ENCODE measurements at places on chromosomes 1 and 21.

DNA sequence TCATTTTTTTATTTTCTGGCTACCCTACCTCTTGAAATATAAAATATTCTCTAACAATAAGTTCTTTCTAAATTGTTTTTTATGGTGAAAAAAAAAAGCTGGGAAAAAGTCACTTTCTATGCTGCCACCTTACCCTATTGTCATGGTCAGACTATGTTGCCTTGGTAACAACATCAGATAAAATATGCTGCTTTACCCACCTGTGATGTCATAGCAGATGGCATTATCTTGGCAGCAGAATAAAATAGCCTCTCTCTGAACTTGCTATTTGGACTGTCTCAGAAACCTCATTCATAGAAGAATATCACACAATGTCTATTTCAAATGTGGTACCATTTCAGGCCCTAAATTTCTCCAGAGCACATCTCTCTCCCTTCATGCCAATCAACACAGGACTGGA, 69.6 kb upstream of the SGIP1 start:
- no peak for DNase-seq

GRCh38 chr1:112533029-112533428, 24.3 kb downstream of the WNT2B start:
- no peak for DNase-seq

DNA sequence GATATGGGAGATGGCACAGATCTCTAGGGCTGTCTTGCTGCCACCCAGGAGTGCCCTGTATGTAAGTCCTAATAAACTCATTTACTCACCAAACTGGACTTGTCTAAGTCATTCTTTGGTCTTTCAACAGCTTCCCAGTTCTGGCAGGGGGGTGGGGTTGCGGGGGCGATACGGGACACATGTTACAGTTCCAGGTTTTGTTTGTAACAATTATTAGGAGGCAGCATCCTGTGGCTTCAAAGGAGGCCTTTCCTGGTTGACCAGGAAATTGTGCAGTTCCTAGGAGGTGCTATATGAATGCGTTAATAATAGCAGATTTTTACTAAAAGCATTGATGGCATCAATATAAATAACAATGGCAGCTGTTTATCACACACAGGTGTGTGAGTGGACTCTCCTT, 42.7 kb upstream of the TRIM45 start:
- no peak for DNase-seq

- DNase-seq = no peak
These were observed 7.7 kb downstream of the PADI1 start for GRCh38 chr1:17212487-17213121.

- no peak for DNase-seq
These were observed 52.2 kb downstream of the SLC27A3 start for GRCh38 chr1:153827168-153827964.

DNA sequence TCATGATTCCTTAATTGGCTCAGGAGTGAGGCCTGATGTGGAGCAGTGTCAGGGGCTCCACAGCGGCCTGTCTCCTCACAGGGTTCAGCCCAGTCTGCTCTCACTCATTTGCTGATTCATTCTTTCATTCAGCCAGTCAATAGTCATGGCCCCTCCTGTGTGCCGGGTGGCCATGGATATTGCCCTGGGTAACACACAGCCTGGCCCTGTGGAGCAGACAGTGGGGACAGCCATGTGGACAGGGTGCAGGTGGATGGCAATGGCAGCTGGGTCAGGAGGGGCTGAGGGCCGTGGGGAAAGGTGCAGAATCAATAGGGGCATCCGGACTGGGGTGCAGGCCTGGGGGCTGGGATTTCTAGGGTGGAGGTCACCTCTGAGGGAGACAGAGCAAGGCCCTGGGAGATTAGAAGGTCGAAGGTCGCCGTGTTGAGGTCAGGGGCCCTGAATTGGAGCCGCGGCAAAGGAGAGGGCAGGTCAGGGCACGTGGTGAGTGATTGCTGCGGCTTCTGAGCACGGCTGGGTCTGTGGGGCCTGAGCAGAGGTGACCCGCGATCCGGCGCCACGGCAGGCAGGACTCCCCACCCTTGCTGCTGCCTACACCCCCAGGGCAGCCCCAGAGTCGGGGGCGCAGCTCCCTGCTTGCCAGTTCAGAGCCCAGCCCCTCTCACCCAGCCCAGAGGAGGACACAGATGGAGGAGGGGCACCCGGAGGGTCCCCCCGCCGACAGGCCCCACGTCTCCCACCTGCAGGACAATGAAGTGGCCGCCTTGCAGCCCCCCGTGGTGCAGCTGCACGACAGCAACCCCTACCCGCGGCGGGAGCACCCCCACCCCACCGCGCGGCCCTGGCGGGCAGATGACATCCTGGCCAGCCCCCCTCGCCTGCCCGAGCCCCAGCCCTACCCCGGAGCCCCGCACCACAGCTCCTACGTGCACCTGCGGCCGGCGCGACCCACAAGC, 33.4 kb downstream of the SLC19A1 start:
- no peak for DNase-seq
